ENCODE measurements at places on chromosomes 7 and 10. TPM values are rescaled to one million over a fixed set of nuclear protein-coding genes. Genes with fewer than 3 reads are reported as not detected.

ZNF804B gene
- 0.36 TPM for total RNA-seq

C10orf105 gene
- total RNA-seq: 0.55 TPM

SLC39A12 gene
- not detected for total RNA-seq

ATXN7L1 gene
- 18.8 TPM for total RNA-seq

CBX3 gene
- 80.3 TPM for total RNA-seq

FKBP6 gene
- not detected for total RNA-seq

NCF1 gene
- 1.2 TPM for total RNA-seq

BEND7 gene
- 27.2 TPM for total RNA-seq

HOXA7 gene
- total RNA-seq: 7.8 TPM

ZNF467 gene
- 9.4 TPM for total RNA-seq

UPK3BL1 gene
- total RNA-seq: 21.7 TPM
